Non-pigmented ciliary epithelial cell (primary cell): ENCODE measurements at places on chromosomes 5 and 9.

DNA sequence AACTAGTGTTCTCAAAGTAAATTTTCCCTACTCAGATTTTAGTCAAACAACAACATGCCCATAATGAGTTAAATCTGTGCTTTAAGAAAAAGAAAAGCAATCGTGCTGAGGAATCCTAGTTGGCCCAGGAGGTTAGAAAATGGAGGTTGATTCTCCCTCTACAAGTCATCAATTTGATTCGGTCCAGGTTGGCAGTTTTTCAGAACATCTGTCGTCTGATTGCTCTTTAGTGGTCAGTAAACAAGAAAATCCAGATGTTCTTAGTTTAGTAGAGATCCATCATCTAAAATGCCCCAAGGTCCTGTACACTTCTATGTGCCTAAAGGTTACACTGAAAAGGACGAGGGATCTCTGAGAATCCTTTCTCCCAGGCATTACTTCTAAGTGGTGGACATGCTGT is 659.2 kb downstream of the MTRR start:
- no peak for DNase-seq

DNA sequence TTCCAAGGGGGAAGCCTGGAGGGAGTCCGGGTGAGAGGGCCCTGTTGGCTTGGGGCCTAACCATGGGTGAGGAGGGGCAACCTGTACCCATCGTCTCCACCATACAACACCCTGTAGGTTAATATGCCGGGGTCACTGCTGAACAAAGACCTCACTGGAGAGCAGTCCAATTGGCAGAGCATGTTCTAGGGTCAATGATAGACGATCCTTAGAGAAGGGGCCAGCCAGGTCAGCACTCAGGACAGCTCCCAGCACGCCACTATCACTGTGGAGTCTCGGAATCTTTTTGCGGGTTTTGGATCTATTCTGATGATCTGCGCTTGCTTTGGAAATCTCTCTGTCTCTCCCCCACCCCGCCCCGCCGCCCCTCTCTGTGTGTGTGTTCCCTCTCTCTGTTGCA is 218.4 kb upstream of the MVB12B start:
- no peak for DNase-seq

- DNase-seq: no peak
Observed at GRCh38 chr9:79657891-79658290, 86.1 kb downstream of the TLE4 start.

- DNase-seq: no peak
Observed at GRCh38 chr9:129834489-129835127, 467 bp downstream of the C9orf78 start.

DNA sequence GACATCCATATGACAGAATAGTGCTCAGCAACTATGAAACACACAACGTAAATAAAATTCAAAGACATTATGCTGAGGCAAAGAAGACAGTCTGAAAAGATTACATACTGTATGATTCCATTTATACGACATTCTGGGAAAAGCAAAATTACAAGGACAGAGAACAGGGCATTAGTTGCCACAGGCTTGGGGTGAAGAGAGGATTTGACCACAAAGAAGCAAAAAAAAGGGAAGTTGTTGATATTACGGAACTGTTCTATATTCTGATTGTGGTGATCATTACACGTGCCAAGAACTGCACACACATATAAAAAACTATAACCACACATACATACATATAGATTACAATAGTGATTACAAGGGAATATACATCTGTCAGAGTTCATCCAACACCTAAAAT is 24.1 kb downstream of the CDK5RAP2 start:
- no peak for DNase-seq
